ENCODE measurements at places on chromosomes 7 and 10.

DNA sequence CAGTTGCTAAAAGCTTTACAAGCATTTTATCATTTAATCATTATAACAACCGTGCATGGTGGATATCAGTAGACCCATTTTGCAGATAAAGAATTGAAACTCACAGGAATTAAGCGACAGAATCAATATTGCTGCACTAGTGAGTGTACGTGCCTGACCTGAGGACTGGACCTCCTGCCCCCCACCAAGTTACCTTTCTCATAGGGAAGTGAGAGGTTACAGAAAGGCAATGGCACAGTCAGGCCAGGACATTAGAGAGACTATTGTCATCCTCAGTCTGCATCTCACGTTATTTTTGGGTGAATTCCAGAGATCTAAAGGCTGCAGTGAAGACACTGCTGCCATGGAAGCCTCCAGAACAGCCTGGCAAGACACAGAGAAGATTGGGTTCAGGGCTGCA lies 80.9 kb downstream of the WDFY4 start:
- no peak for DNase-seq

DNA sequence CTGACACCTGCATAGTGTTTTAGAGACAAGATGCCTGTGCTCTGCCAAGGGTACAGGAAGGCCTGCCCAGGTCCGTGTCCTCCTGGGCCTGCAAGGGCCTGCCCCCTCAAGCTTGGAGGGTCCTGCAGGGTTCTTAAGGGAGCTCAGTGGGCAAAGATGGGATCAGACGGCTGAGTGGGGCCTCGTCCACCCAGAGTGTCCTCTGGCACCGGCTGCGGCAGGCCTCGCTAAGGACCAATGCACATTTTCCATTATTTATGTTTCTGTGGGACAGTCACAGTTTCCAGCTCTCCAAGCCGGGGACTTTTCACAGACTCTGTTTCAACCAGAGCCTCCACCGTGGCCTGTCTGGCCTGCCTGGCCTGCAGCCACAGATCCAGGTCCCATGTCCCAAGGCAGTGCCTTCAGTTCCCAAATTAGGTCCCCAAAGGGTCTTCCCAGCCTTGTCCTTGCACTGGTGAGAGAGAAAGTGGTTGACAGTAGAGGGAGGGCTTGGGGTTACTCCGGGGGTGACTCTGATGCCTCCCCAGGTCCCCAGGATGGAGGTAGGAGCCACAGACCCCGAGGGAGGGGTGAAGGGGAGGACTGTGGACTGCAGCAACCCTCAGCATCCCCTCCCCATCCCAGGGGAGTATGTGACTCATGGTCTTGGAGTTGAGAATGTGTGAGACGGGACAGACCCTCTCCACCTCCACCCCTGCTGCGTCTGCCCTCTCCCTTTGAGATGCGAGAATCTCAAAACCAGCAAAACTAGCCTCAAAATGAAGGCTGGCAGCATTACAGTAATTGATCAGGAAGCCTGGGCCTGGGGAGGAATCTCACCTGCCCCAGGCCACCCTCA lies 14.8 kb downstream of the MYL10 start:
- DNase-seq = no peak

GRCh38 chr10:93465806-93466675 lies 16.1 kb downstream of the MYOF start:
- no peak for DNase-seq

DNA sequence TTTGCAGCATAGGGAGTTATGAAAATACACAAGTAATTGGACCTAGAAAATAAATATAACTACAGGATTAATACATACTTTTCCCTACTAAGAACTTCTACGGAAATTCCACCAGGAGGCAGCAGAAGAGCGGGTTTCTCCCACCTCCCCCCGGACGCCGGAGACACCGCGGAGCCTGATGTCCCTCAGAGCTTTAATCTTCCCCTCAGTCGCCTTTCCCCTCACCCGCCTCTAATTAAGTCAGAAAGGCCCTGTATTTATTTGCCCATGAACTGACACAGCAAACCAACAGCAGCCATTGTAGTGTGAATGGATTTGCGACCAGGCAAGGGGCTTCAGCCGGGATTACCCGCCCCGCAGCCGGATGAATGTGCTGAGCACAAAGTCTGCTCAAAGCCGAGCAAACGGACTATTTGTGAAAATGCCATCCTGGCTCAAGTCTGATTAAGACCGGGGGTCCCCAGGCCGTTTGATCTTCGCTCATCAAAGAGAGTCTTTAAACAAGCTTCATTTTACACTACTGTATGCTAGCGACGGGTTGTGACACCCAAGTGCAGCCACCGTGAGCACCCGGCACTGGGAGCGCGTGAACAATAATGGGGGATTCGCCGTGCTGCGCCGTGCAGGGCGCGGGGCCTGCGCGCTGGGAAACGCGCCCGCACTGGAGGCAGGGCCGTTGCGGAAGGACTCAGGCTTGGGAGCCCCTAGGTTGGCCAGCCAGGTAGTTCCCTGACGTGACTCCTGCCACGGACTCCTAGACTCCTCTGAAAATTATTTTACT lies 5.6 kb upstream of the DKK1 start:
- no peak for DNase-seq

DNA sequence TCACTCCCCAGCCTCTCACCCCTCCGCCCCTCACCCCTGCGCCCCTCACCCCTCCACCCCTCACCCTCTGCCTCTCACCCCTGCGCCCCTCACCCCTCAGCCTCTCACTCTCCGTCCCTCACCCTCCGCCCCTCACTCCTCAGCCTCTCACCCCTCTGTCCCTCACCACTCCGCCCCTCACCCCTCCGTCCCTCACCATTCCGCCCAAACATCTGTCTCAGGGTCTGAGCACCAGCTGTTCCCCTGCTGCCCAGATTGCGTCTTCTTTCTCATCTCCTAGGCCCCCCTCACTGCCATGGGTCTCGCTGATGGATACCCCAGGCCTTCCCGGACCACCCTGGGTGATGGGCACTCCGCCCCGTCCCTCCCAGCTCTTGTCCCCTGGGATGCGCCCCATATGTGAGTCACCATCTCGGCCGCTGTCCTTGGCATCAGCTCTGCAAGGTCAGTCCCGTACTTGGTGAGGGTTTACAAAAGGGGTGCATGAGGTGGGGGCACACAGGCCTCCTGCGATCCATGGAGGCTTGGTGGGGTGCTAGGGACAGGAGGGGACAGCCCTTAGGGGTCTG lies 65.4 kb upstream of the GNA12 start:
- no peak for DNase-seq

DNA sequence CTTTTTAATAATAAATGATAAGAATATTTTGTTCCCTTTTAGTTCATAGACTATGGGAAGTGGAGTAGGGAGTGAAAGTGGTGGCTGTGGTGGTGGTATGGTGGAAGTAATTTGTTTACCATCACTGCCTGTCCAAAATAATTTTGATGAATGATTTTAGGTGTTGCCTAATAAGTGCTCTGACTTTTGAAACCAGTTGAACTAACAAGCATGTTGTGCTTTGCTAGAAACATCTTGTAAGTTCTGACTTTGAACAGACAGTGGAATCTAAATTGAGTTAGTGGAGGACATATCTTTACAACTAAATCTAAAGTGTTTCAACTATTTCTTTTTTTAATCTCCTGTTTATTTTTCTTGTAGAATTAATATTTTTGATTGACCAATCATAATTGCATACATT lies 49.7 kb downstream of the ZEB1 start:
- DNase-seq = no peak

DNA sequence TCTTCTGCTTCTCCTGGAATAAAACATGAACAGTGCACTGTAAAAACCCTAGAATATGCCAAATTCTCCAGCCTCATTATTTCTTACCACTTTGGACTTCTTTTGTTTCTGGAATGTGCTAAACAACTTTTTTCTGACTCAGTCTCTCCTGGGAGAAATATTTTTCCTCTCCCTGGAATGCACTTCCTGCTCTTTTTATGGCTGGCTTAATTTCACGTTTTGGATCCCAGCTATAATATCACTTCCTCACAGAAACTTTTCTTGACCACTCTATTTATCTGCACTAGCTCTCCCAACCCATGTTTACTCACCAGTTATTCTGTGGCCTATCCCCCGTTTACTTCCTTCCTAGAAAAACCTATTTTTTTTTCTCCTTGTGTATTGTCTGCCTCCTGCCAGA lies 26.7 kb downstream of the ABCB5 start:
- DNase-seq = no peak

DNA sequence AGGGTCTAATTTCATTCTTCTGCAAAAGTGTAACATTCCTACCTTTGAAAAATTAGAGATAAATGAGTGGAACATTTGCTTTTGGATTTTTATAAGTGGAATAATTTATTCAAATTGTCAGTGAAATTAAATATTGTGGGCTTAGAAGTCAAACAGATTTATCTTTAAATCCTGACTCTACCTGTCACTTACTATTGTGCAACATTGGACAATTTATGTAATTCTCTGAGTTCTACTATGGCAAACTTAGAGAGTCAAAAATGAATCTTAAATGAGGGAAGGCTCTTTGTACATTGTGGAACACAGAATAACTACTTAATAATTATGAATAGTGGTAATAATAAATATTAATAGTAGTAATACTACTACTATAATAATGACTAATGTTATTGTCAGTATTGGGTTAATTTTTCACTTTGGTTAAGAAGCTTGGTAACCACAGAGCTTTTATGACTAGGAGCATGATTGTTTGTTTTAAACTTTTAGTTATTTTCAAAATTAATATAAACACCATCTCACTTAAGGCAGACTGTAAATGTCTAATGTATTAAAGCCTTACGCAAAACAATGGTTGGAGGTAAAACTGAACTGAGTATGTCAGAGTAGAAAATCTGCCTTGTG lies 70.0 kb downstream of the PRKG1 start:
- DNase-seq = no peak

- no peak for DNase-seq
Observed at GRCh38 chr7:30975256-30975899, 11.6 kb downstream of the GHRHR start.

- DNase-seq = no peak
Observed at GRCh38 chr7:68411742-68412141, 1186.5 kb upstream of the AUTS2 start.

- no peak for DNase-seq
Observed at GRCh38 chr7:27189997-27190748, 5.1 kb upstream of the HOXA11 start.

DNA sequence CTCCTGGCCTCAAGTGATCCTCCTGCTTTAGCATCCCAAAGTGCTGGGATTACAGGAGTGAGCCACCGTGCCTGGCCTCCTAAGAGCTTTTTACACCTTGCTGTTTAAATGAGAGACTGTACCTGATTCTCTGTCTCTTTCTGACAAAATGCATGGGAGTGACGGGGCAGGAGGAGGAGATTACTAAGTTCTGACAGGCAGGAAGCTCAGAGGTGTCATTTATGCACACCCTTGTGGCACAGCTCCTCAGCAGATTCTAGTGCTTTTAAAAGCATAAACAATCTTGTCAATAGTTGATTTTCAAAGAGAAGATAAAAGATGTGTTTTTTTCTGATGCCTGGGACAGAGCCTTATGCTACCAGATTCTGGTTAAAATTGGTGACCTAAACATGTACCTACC lies 39.7 kb upstream of the STEAP4 start:
- DNase-seq = no peak

DNA sequence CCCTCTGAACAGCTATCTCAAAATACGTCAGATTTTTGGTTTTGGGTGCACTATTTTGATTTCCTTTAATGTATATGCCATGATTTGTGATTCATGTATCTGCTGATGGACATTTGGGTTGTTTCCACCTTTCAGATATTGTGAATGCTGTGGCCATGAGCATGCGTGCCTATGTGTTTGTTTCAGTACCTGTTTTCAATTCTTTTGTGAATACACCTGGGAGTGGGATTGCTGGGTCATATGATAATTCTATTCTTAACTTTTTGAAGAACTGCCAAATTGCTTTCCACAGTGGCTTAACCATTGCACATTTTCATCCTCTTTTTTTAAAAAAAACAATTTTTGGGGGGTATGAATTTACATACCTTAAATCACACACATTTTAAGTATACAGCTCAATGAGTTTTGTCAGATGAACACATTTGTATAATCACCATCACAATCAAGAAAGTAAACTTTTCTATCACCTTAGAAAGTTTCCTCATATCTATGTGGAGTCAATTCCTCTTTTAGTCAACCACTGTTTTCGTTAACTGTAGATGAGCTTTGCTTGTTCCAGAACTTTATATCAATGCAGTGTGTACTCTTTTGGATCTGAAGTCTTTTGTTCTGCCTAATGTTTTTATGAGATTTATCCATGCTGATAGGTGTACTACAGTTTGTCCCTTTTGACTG lies 36.9 kb downstream of the CYP26A1 start:
- no peak for DNase-seq

- DNase-seq = no peak
Observed at GRCh38 chr7:41832941-41833340, 130.1 kb upstream of the INHBA start.

DNA sequence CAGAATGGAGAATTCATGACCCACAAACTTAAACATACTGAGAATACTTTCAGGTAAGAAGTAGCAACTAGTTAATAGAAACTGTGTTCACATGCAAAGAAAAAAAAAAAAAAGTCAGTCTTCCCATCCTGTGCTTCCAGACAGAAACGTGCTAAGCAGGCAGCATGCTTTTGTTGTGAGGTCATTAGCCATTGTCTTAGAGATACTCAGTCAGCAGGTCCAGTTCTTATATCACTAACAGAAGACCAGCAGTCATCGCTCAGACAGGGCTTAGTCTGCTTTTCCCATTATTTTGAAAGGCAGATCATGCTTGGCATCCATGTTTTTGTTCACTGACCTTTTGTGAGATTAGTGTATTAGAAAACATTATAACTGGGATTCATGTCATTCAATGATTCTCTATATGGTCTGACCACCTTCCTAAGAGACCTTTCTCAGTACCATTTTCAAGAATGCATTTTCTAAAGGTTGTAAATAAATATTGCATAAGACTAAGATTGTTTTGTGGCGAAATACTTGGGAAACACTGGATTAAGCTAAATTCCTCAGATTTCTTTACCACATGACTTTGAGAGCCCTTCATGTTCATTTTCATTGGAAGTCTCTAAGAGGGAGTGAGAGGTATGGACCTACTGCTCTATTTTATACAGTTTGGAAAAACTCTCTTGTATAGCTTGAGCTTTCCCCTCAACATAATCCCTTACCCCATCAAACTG lies 45.0 kb upstream of the AGBL3 start:
- DNase-seq = no peak

- DNase-seq = no peak
Observed at GRCh38 chr10:83178526-83178925, 960.8 kb upstream of the GHITM start.

DNA sequence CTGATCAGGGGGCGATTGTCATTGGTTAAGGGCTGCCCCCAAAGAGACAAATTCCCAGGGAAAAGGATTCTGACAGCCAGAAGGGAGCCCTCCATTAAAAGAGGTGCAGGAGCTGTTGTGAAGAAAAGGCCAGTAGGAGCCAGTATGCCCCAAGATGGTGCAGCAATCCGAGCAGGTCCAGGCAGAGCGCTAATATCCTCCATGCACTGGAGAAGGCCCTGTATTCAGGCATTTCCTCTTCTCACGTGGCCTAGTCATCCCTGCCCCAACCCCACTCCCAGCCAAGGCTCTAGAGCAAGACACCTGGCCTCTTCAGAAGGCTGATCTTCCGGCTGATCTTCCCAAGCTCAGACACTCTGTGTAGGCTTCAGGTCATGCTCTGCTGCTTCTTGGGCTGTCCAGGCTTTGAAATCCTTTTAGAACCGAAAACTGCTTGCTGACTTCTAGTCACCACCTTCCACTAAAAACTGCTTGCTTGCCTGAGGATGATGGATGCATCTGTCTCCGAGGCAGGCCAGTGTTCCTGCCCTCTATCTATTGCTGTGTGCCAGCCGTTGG lies 77.4 kb downstream of the CYP26A1 start:
- no peak for DNase-seq

- no peak for DNase-seq
Observed at GRCh38 chr10:128896963-128897362, 570.1 kb upstream of the MGMT start.
